ENCODE measurements at places on chromosomes 3 and 15. TPM values are rescaled to one million over a fixed set of nuclear protein-coding genes. Genes with fewer than 3 reads are reported as not detected.
A peak's percentile ranks its signal among the peaks of the same experiment; 100 is the strongest.

DNA sequence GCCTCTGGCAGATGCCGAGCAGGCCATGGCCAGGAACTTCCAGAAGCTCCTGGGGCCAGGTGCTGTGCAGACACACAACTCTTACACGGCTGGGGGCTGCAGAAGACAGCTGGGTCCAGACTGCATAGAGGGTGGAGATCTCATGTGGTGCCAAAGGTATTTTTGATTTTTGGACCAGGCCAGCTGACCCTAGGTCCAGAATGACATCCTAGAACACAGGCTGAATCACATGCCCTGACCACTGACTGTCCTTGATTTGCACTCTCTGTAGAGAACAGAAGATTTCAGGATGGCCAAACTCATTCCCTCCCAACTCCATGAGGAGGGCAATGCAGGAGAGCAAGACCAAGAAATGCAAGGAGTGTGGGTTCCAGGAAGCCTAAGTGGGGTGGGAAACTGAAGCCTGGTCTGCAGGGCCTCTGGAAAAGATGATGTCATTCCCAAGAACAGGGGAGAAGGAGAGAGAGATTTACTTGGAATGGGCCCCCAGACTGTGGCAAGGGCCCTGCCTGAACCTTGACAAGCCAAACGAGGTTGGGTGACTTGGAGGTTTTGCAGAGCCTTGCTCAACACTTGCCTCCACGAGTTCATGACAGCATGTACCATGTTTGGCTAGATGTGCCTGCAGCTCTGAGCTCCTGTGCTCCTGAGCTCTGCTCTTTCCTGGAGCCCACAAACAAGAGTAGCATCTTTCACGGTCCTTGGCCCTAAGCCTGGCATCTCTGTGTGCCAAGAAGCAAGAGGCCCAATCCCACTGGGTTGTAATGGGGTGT, 38.5 kb upstream of the CTSH start:
- H3K4me1 ChIP-seq, result peaks cover 5% of the 10 kb centered on the region
- H3K27me3 ChIP-seq, result no peaks in the 10 kb centered on the region
- no peaks in the 10 kb centered on the region for H3K36me3 ChIP-seq

DNA sequence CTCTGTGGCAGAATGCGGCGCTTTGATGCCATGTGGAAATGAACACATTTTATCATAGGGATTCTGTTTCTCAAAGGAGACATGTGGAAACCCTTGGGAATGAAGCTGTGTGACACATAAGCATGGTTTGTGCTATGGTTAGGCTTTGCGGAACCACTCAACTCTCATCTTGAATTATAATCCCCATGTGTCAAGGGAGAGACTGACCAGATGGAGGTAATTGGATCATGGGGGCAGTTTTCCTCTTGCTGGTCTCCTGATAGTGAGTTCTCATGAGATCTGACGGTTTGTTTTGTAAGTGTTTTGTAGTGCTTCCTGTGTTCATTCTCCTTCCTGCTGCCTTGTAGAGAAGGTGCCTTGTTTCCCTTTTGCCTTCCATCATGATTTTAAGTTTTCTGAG, 1109.2 kb upstream of the ALCAM start:
- no peaks in the 10 kb centered on the region for H3K27me3 ChIP-seq
- no peak overlapping the region for H3K27ac ChIP-seq
- no peak overlapping the region for H3K4me3 ChIP-seq
- no peaks in the 10 kb centered on the region for H3K4me1 ChIP-seq
- DNase-seq, result no peak

GRCh38 chr3:178629430-178630178, 93.4 kb downstream of the KCNMB2 start:
- no peaks in the 10 kb centered on the region for H3K4me1 ChIP-seq
- H3K4me3 ChIP-seq, result no peak overlapping the region
- H3K27ac ChIP-seq, result no peak overlapping the region
- no peaks in the 10 kb centered on the region for H3K27me3 ChIP-seq
- no peaks in the 10 kb centered on the region for H3K36me3 ChIP-seq

Gene SMAD6
- 24.0 TPM for total RNA-seq

Gene MYLK
- total RNA-seq, result 174 TPM

GRCh38 chr3:62601238-62602070, 228.1 kb upstream of the FEZF2 start:
- H3K27ac ChIP-seq, result peak overlapping the region; percentile 54
- H3K36me3 ChIP-seq, result no peaks in the 10 kb centered on the region
- H3K4me1 ChIP-seq, result peaks cover 51% of the 10 kb centered on the region
- peak overlapping the region; percentile 42 for H3K4me3 ChIP-seq
- peak; percentile 89 for DNase-seq

Gene PDZRN3
- total RNA-seq, result 35.6 TPM

Gene SAMMSON
- total RNA-seq, result not detected
